ENCODE measurements at places on chromosomes 5 and 9. TPM values are rescaled to one million over a fixed set of nuclear protein-coding genes. Genes with fewer than 3 reads are reported as not detected.

- no peak for DNase-seq
Observed at GRCh38 chr9:119841016-119841415, 471.8 kb upstream of the BRINP1 start.

GRCh38 chr5:65737842-65738241 is 15.8 kb downstream of the NLN start:
- no peak for DNase-seq

- DNase-seq = no peak
Observed at GRCh38 chr5:168093200-168093910, 198.1 kb upstream of the WWC1 start.

ZFP2 gene
- 2.6 TPM for total RNA-seq

FBXL7 gene
- total RNA-seq = 17.3 TPM
